Renal cortical epithelial cell (primary cell): ENCODE measurements at places on chromosomes 16 and 17.
A peak's percentile ranks its signal among the peaks of the same experiment; 100 is the strongest.

GRCh38 chr16:3787924-3788661 is 70.8 kb upstream of the TRAP1 start:
- DNase-seq, result no peak

GRCh38 chr16:78980825-78981224 is 619.7 kb downstream of the MAF start:
- no peak for DNase-seq

DNA sequence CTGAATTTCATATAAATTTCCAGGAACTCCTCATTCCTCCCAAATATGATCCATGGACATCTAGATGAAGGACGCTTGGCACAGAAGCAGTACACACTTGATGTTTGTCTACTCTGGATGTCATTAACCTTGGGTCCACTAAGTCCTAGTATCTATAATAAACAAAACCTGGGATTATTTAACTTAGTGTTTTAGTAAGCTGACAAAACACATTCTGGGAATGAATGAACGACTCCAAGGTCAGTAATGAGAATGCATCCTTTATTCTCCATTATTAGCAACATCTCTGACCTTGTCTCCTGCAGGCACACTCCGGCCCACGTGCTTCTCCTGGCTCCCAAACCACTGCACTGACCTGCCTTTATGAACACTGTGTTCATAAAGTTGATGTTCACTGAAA is 24.1 kb upstream of the CDYL2 start:
- DNase-seq, result no peak

GRCh38 chr17:6578491-6578890 is 22.1 kb upstream of the PITPNM3 start:
- peak; percentile 15 for DNase-seq

GRCh38 chr17:68512960-68513474 is 787 bp downstream of the PRKAR1A start:
- no peak for DNase-seq

GRCh38 chr17:73315471-73315870 is 3.7 kb upstream of the CDC42EP4 start:
- DNase-seq, result no peak

DNA sequence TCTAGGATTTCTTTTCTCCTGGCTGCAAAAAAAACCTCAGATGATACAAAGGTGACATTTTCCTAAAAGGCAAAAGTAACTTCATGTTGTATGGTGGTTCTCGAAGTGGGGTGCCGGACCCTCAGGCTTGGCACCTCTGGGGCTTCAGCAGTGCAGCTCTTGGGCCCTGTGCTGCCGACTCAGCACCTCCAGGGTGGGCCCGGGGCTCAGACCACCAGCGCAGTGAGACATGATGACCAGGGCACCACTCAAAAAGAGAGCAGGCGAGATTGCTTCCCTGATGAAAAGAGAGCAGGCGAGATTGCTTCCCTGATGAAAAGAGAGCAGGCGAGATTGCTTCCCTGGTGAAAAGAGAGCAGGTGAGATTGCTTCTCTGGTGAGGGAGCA is 98.7 kb upstream of the ZNF750 start:
- DNase-seq, result no peak

DNA sequence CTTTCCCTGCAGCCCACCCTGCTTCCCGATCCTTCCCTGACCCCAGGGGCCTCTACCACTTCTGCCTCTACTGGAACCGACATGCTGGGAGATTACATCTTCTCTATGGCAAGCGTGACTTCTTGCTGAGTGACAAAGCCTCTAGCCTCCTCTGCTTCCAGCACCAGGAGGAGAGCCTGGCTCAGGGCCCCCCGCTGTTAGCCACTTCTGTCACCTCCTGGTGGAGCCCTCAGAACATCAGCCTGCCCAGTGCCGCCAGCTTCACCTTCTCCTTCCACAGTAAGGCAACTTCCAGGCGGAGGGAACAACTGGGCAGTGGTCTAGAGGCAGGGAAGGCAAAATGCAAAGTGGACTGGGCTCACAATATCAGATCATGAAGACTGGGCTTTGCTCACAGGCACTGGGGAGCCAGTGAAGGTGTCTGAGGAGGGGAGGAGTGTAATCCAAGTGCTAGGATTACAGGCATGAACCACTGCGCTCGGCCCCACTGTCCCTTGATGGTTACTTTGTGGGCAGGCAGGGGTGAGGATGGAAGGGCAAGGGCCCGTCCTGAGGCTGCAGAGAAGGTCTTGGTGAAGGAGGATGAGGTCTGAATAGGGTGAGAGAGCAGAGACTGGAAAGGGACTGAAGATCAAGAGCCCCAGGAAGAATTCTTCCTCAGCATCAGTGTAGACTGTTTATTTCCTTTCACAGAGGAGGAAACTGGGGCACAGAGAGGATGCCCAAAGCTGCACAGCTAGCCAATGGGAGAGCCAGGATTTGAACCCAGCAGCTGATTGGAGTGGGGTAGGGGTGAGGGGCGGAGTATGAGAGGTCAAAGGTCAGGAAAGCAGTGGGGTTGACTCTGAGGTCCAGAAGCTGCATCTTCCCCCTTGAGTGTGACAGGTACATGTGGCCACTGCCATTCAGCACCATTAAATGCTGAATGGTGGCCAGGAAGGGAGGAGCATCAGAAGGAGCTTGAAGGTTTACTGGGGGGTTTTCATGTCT is 16.5 kb upstream of the ADGRG3 start:
- DNase-seq, result no peak

GRCh38 chr17:20925091-20925490 is 117.7 kb downstream of the USP22 start:
- DNase-seq, result no peak

DNA sequence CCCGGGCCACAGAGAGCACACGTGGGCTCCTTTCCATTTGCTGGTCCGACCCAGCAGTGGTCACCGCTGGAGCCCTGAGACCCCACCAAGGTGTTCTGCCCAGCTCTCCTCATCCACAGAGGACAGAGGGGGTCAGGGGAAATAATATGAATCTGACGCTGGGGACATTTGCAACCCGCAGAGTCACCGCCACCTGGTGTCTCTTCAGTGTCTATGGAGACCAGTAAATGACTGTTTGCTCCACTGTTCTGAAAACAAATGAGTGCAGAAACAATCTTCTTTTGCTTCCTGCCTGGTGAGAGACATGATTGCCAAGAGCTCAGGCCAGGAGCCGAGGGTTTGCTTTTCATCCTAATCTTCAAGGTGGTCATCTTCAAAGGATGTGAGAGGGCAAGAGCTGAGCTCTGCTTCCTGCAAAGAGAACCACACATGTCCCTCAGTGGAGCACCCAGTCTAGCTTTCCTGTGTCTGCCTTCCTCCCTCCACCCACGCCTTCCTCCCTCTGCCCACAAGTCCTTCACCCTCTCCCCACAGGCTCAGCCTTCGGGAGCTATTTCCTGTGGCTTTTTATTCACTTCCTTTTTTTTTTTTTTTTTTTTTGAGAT is 14.7 kb upstream of the KLHDC4 start:
- peak; percentile 47 for DNase-seq

DNA sequence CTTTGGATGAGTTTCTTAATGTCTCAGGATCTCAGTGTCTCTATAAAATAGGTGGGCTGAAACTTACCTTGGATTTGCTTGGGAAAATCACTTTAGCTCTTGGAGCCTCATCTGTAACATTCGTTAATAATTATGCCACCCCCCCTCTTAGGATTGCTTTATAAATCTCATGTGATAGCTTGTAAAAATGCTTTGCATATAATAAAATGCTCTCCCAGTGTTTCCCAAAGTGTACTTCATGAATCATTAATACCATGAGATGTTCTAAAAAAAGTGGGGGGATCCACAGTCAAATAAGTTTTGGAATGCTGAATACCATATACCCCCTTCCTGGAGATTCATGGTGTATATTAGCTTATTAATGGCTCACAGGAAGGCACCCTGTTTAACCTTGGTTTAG is 5.2 kb downstream of the KRT39 start:
- no peak for DNase-seq
